ENCODE measurements at places on chromosomes 5 and 9.
A peak's percentile ranks its signal among the peaks of the same experiment; 100 is the strongest.

DNA sequence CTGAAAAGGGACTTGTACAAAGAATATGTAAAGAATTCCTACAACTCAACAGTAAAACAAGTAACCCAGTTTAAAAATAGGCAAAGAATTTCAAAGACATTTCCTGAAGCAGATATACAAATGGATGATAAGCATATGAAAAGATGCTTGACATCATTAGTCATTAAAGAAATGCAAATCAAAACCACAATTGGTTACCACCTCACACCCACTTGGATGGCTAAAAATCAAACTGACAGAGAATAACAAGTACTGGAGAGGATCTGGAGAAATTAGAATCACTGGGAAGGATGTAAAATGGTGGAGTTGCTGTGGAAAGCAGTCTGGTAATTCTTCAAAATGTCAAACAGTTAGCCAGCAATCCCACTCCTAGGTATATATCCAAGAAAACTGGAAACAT lies 12.5 kb upstream of the FOXE1 start:
- DNase-seq, result no peak

DNA sequence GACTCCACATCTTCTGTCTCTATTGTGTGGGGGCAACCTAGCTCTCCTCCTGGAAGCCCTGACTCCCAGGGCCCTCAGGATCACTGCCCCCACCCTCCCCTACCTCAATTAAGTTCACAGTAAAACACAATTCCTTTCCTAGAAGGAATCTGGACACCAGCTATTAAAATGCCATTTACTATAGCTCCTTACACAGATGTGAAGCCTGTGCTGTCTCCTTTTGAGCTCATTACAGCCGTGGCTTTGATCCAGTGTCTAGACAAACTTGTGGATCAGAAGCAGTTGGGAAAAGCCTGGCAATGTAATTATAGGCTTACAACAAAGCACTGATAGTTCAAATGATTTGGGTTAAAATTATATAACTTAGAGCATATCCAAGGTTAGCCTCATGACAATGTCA lies 107.0 kb upstream of the SMIM23 start:
- DNase-seq, result no peak

DNA sequence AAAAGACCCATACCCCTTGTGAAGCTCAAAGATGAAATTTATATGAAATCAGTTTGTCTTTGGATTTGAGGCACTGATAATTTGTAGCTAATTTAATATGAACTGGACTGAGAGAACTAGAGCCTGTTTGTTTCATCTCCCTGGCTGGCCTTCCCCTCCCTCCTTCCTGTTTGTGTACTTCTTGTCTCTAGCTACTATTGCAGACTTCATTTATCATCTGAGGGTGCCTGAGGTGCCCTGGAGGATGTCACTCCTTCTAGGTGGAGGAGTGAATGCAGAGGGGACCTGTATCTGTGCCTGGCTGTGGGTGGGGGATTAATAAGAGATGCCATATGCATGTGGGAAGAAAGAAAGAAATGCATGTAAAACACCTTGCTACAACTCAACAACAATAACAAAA lies 22.2 kb upstream of the GNPDA1 start:
- no peak for DNase-seq

- DNase-seq, result no peak
These were observed 17.2 kb upstream of the HK3 start for GRCh38 chr5:176916337-176916736.

GRCh38 chr9:135341612-135342169 lies 137.9 kb upstream of the PPP1R26 start:
- no peak for DNase-seq

GRCh38 chr9:84226126-84226525 lies 114.4 kb downstream of the SLC28A3 start:
- no peak for DNase-seq

GRCh38 chr9:119634006-119634405 lies 264.8 kb upstream of the BRINP1 start:
- no peak for DNase-seq

DNA sequence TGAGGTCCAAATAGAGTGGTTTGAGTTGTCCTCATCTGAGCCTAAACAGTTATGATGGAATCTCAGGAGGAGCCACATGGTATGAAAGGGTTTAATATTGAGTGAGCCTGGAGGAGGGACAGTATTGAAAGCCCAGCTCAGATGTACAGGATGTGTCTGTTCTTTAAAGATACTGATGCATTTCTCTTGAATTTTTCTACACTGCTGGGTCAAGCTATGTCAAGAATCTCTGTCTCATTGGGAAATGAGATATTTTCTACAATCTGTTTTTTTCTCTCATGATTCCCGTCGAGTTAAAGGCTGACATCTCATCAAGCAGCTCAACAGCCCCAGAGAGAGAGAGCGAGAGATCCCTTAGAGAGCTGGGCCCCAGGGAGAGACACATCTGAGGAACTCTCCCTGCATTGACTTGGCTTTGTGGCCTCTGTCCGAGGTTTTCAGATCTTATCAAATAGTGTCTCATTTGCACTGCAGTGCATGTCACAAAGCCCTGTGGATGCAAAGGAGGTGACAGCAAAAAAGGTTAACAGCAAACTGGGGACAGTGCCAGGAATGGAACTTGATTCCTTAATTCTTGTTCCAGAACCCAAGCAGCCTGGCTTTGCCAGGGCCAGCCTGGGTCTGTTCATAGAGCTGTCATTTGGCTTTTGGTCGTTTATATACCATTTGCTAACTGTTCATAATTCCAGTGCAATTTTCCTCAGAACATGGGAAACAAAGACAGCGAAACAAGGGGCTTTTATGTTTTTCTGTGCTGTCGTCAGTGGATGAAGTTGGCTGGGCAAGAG lies 19.0 kb upstream of the ACTBL2 start:
- DNase-seq, result no peak

DNA sequence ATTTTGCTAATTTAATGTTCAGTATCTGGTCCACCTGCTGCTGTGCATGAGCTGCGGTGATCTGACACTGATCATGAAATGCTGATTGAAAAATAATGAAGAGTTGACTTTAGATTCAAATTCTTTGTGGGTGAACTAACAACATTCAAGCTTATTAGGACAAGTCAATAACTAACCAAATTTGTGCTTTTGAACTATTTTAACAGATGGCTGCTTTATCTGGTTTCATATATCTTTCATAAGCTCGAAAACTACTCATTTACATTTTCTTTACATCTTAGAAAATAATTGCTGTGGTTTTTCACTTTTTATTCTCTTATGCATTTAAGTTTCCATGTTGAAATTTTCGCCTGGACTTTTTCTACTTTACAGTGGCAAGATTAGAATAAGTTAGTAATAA lies 274.8 kb upstream of the CCNG1 start:
- no peak for DNase-seq

DNA sequence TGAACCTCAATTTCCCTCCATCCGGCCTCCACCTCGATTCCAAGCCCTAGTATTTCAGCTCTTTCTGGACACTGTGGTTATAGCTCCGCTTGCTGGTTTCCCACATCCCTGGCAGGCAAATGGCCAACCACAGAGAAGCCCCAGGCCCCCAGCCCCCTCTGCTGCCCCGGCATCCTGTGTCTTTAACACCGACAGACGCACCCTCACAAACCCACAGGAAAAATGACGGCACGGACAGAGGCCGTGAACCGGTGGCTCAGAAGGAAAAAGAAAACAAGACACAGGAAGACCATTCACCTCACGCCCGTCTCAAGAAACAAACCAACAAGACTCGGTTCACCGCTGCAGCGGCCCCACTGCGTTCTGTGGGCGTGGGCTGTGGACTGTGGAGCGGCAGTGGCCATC lies 1.5 kb upstream of the CLIC3 start:
- DNase-seq, result no peak

DNA sequence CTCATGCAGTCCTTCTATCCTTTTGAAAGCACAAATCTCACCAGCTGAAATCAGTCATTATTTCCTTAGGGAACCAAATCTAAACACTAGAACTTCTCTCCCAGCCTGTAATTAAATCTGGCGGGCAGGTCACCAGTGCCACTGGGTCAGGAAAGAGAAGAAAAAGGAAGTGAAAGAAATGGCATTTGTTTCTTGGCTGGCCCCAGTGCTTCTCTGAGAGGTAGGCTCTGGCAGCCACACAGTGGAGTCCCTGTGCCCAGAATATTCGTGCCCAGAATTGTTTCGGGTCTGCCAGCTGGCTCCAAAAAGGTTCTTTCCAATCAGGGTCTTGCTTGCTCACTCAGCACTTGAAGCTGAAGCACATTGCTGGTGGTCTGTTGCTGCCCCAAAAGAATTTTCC lies 133.9 kb upstream of the MTAP start:
- no peak for DNase-seq

- DNase-seq, result no peak
These were observed 124.2 kb downstream of the CDH6 start for GRCh38 chr5:31317665-31318064.

DNA sequence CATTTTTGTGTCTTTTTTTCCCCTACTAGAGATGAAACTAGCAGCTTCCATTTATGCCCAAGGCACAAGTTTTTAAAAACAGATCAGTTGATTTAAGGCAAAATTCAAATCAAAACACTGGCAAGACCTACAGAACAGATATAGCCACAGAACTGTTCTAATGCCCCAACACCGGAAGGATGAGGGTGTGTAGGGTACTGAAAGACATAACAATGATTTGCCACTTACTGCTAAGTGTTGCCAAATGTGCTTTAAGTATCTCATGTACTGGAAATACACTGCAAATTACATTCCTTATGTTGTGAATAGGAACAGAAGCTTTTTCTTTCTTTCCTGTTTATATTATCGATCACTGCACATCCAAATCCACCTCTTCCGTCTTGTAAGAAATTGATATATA lies 189.0 kb downstream of the CETN3 start:
- no peak for DNase-seq

GRCh38 chr5:68024426-68024825 lies 191.1 kb upstream of the PIK3R1 start:
- no peak for DNase-seq

DNA sequence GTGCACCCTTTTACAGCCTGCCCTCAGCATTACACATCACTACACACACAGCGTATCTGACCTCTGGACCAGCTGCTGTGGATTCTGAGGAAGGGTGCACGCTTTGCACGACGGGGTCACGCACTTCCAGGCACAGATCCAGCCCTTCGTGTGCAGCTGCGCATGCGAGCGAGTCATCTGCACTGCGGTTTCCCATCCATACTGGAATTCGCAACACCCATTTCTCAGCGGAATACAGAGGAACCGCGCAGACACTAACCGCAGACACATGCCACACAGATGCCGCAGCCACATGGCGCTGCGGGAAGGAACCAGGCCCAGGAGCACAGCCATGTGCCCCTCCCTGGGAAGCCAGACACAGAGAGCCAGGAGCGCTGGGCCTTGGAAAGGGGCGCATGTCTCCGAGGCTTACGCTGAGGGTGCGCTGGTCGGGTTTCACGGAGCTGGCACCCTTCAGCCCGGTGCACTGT lies 43.5 kb downstream of the PNPLA7 start:
- no peak for DNase-seq

GRCh38 chr5:73945505-73945904 lies 319.5 kb downstream of the ARHGEF28 start:
- peak; percentile 48 for DNase-seq

- DNase-seq, result no peak
These were observed 1.1 kb upstream of the GRPEL2 start for GRCh38 chr5:149344151-149344550.

DNA sequence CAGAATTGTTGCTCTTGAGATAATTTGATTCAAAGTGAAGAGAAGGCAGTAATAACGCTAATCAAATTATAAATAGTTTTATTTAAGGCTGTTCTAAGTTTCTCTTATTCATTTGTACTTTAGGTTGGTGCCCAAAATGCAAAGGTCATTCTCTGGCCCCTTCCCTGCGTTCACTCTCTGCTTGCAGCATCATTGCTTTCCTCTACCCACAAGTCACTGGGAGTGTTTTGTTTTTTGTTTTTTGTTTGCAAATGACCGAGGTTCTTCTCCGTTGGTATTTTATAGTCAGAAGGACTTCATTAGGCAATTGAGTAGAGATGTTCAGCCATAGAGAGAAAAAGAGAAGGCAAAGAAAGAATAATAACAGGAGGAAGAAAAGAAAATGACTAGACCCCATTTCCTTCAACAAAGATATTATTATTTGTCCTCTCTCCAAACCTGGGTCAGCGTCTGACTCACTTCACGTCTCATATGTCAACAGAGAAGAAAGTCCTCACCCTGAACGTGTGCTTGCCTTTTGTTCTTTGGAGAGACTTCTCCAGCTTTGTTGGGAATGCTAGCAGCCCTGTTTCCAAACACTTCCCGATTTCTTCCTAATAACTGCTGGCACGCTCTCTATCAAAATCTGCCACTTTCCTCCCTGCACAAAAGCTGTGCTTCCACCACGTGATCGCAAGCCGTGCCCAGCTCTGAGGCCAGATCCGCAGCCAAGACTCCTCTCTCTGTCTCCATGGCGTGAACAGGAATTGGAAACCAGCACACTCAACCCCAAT lies 119.8 kb downstream of the EBF1 start:
- no peak for DNase-seq

DNA sequence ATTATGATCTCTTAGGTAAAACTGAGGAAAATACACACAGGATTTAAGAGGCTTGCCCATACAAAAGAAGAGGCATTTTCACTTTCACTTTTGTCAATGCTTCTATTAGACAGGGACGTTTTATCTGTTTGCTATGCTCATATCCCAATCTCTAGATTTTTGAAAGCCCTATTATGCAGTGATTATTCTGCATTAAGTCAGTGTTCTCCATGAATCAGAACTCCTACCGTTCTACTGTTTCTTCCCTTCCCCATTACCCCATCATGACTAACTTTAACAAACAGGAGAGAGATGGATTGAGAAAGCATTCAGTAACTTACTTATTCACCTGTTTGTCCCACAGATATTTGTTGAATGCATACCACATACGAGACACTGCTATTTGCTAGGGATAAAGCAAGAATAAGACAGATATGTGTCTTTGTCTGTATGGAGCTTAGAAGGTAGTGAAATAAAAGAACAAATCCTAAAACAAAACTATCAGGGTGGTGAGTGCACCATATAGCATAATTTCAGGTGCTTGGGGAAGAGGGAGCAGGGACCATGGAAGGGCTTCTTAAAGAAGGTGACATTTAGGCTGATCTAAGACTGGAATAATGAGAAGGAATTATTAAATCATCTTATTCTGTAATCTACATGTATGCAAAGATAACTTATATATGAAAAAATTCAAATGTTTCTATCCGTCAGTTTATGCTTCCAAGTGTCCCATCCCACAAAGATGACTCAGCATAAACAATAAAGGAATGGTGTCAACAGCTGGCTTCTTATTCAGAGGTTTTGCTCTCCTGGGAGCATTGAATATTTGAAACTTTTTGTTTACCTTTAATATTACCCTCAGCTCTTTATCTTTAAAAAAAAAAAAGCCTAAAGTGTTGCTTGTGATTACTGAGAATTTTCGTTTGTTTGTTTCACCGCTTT lies 328.1 kb downstream of the HINT1 start:
- no peak for DNase-seq

- DNase-seq, result no peak
These were observed 2.6 kb downstream of the NDFIP1 start for GRCh38 chr5:142110988-142111687.

DNA sequence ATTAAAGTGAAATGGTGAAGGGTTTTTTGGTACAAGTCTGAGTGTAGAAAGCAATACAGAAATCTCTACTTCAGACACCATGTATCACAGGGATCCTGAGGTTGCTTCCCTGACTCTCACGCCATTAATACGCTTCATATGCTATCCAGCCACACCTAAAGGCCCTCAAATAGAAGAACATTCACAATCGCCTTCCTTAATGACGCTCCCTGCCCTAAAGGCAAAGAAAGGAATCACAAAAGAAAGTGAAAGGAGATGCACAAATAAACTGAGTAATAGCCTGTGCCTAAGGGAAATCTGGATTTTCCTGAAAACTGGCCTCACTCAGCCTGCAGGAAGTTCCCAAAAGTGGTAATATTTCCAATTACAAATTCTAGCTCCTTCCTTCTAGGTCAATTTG lies 1002.7 kb upstream of the DMAC1 start:
- no peak for DNase-seq

Measured in stimulated activated CD8-positive, alpha-beta memory T cell treated with anti-CD3 and anti-CD28 coated beads, Interleukin-4, amount 100 ng/mL, for 48 hours (primary cell).